ENCODE measurements at places on chromosomes 2 and 18. TPM values are rescaled to one million over a fixed set of nuclear protein-coding genes. Genes with fewer than 3 reads are reported as not detected.

DNA sequence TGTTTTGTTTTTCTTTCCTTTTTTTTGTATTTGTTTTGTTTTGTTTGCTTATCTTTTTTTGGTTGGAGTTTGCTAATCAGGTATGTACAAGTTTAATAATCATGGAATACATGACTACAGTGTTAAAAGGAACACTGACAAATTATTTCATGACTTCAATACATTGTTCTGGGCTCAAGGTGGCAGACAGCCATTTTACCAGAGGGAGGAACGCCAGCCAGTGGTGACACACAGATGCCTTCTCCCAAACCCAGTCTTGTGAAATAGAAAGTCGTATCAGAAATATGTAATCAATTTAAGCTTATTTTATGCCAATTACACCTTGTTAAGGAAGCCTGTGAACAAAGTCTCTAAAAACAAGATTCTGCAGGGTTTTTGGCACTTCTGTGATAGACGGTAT is 264.0 kb upstream of the EPHA4 start:
- H3K36me3 ChIP-seq = no peaks in the 10 kb centered on the region
- no peaks in the 10 kb centered on the region for H3K4me1 ChIP-seq
- H3K27ac ChIP-seq = no peak overlapping the region
- H3K27me3 ChIP-seq = no peaks in the 10 kb centered on the region

- no peaks in the 10 kb centered on the region for H3K36me3 ChIP-seq
- no peaks in the 10 kb centered on the region for H3K27me3 ChIP-seq
These were observed 34.3 kb upstream of the TXNDC2 start for GRCh38 chr18:9851511-9851910.

DNA sequence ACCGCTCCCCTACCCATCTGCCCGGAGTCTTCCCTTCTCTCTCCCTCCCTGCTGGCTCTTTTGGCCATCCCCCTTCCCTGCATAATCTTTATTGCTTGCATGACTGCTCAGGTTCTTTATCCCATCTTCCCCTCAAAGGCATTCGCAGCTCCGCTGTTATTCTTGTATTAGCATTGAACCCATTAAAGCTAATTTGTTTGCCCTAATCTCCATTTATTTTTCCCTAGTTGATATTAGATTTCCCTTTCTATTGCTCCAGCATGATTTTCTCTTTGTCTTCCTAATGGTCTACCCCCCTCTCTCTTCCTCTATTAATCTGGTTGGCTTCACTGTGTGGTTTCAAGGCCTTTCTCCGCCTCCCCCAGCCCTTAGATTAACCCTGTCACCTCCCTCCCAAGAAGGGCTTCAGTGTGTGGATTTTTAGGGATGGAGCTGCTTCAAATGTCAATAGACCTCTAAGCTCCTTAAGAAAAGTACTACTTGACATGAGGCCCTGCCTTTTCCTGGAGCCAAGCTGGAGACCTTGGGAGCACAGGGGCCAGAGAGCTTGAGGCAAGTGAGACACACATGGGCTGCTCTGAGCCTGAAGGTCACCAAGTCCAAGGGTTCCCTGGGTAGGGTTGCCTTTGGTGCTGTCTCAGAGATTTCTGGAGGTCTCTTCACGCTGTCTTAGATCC is 20.1 kb downstream of the PAX8 start:
- no peak overlapping the region for H3K4me3 ChIP-seq
- H3K27ac ChIP-seq = no peak overlapping the region
- no peaks in the 10 kb centered on the region for H3K27me3 ChIP-seq
- no peaks in the 10 kb centered on the region for H3K36me3 ChIP-seq
- H3K4me1 ChIP-seq = peaks cover 6% of the 10 kb centered on the region

GRCh38 chr2:127128445-127128904 is 21.5 kb upstream of the BIN1 start:
- H3K4me3 ChIP-seq = no peak overlapping the region
- H3K27me3 ChIP-seq = no peaks in the 10 kb centered on the region
- no peak overlapping the region for H3K27ac ChIP-seq
- no peak for DNase-seq

Gene VIT
- total RNA-seq = 9.1 TPM

DNA sequence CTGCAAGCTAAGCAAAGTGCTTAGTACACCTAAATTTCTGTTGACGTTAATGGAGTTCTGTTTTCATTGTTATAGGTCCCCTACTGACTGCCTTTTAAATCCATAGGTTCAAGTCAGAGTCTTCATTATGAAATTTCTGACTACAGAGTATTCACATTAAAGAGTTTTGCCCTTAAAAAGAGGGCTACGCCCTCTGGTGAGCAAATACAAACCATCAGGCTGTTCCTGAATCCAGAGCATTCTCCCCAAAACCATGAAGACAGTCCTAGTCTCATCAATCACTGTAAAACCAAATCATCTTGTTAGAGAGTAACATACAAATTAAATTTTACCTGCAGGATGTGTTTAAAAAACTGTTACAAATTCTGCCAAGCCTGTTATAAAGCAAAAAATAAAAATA is 1091.7 kb downstream of the TDRD15 start:
- DNase-seq = no peak
- H3K27me3 ChIP-seq = no peaks in the 10 kb centered on the region
- no peaks in the 10 kb centered on the region for H3K4me1 ChIP-seq
- H3K27ac ChIP-seq = no peak overlapping the region

GRCh38 chr18:67023059-67023458 is 419.2 kb upstream of the CDH19 start:
- no peak overlapping the region for H3K27ac ChIP-seq
- no peaks in the 10 kb centered on the region for H3K27me3 ChIP-seq
- no peaks in the 10 kb centered on the region for H3K4me1 ChIP-seq
- H3K36me3 ChIP-seq = no peaks in the 10 kb centered on the region
- no peak for DNase-seq

Gene FKBP7
- 3.9 TPM for total RNA-seq

- DNase-seq = no peak
- H3K4me3 ChIP-seq = no peak overlapping the region
- H3K4me1 ChIP-seq = no peaks in the 10 kb centered on the region
These were observed 1088.7 kb downstream of the SUCLG1 start for GRCh38 chr2:83370419-83370762.

GRCh38 chr2:9556121-9556743 is 602 bp upstream of the ADAM17 start:
- H3K36me3 ChIP-seq = no peaks in the 10 kb centered on the region
- peak overlapping the region; percentile 75 for H3K4me3 ChIP-seq
- no peaks in the 10 kb centered on the region for H3K27me3 ChIP-seq
- no peak for DNase-seq

GRCh38 chr2:158656492-158657229 is 138.5 kb upstream of the DAPL1 start:
- H3K36me3 ChIP-seq = peaks cover 18% of the 10 kb centered on the region
- no peak overlapping the region for H3K27ac ChIP-seq
- no peak for DNase-seq
- no peaks in the 10 kb centered on the region for H3K27me3 ChIP-seq
- no peaks in the 10 kb centered on the region for H3K4me1 ChIP-seq

DNA sequence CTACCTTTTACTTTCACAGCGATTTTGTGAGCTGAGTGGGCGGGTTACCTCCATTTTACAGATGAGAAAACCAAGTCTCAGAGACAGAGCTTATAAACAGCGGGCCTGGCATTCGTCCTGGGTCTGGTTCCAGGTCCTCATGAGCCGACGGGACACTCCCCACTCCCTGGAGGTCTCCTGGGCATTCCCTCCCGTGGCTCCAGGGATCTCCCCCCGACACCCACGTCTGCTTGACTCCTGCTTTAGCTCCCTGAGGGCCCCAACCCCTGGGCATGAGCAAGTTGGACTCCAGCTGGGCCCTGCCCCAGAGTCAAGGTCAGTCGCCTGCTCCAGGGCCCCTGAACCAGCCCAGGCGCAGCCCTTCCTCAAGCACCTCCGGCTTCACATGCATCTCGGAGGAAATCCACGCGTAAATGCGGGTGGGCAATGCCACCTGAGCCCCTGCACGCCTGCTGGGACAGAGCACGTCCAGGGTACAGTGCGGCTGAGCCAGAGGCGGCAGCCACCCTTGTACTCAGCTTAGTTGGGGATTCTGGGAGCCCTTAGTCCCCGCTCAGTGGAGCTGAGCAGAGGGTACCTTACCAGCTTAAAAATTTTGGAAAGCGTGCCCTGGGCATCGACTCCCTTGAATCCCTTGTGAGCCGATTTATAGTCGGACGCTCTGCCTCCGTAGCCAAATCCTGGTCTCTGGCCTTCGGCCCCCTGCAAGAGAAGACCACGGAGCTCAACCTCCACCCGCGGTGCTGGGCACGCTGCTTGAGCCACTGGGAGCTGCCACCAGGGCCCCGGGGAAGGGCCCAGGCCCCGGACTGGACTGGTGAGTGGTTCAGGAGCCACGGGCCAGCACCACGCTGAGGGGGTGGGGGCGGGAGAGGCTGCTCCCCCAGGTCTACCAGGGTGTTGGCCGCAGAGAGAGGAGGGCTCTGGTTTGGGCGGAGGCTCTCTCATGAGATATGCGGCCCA is 148.1 kb downstream of the MBP start:
- no peaks in the 10 kb centered on the region for H3K36me3 ChIP-seq
- H3K27me3 ChIP-seq = no peaks in the 10 kb centered on the region
- H3K4me3 ChIP-seq = no peak overlapping the region

DNA sequence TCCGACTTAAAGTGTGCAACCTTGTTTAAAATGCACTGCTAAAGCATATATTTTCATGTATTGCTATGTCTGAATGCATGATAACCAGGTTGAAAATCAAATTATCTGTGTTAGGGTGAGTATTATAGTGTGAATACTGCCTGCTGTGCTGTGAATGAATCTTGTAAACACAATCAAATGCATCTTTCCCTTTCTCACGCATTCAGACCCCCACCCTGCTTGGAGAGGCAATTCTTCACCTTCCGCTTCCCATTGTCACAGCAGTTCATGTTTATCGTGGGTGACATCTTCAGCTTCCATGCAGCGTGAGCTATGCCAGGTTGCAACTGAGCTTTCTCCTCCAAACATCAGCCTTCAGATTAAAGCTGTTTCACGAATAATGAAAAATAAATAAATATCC is 418.0 kb downstream of the MEIS1 start:
- no peaks in the 10 kb centered on the region for H3K27me3 ChIP-seq
- no peak overlapping the region for H3K27ac ChIP-seq
- no peaks in the 10 kb centered on the region for H3K36me3 ChIP-seq
- DNase-seq = no peak
- no peak overlapping the region for H3K4me3 ChIP-seq

Gene PSTPIP2
- 23.1 TPM for total RNA-seq

Gene BCS1L
- 30.3 TPM for total RNA-seq

- no peaks in the 10 kb centered on the region for H3K36me3 ChIP-seq
- peaks cover 24% of the 10 kb centered on the region for H3K4me1 ChIP-seq
- DNase-seq = no peak
- H3K27ac ChIP-seq = peak overlapping the region; percentile 38
- H3K27me3 ChIP-seq = no peaks in the 10 kb centered on the region
These were observed 72.4 kb upstream of the YWHAQ start for GRCh38 chr2:9703085-9703678.

Gene CDCA7
- 17.3 TPM for total RNA-seq

DNA sequence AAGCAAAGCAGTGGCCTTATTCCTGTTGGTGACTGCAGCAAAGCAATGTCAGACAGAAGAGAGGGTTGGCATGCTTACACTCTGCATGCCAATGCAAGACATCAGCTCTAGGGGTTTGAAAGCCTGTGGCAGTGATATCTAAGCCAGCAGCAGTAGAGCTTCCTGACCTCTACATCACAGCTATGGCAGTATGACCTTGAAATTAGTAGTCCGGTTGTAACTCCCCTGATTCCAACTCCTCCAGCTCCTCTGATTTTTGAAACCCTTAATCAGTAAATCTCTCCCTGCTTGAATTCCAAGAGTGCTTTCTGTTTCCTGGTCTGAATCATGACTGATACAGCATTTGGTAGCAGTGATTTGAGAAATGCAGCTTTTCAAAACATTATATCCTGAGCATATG is 60.0 kb upstream of the LRP1B start:
- DNase-seq = no peak
- no peak overlapping the region for H3K4me3 ChIP-seq
- H3K27ac ChIP-seq = no peak overlapping the region
- no peaks in the 10 kb centered on the region for H3K27me3 ChIP-seq

DNA sequence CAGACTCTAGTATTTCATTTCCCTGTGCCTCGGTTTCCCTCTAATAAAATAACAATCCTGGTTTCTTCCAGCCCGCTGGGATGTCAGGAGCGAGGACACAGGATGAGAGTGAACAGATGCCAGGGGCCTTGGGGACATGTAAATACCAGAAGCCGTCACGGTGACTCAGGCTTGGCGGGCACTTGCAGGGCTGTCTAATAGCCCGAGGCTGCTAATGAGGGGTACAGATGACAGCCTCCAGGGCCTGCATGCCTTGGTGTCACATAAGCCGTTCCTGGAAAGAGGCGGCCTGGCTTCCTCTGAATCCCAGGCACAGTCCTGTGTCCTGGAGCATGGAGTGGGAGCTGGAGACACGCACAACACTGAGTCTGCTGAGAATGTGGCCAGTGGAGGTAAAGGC is 28.2 kb downstream of the HS1BP3 start:
- H3K27me3 ChIP-seq = no peaks in the 10 kb centered on the region
- DNase-seq = peak; percentile 60
- peaks cover 43% of the 10 kb centered on the region for H3K4me1 ChIP-seq
- peaks cover 48% of the 10 kb centered on the region for H3K36me3 ChIP-seq

Gene RTP5
- total RNA-seq = not detected

GRCh38 chr18:72181241-72181764 is 362.8 kb downstream of the CBLN2 start:
- H3K4me3 ChIP-seq = no peak overlapping the region
- H3K27ac ChIP-seq = no peak overlapping the region
- H3K27me3 ChIP-seq = no peaks in the 10 kb centered on the region
- DNase-seq = no peak

Gene UXS1
- 61.3 TPM for total RNA-seq

GRCh38 chr18:23890589-23890988 is 124.0 kb upstream of the TTC39C start:
- DNase-seq = no peak
- peaks cover 40% of the 10 kb centered on the region for H3K36me3 ChIP-seq
- H3K27ac ChIP-seq = no peak overlapping the region
- no peak overlapping the region for H3K4me3 ChIP-seq
- H3K27me3 ChIP-seq = no peaks in the 10 kb centered on the region

Gene REG3G
- not detected for total RNA-seq

- H3K36me3 ChIP-seq = peaks cover 4% of the 10 kb centered on the region
- DNase-seq = no peak
- H3K27me3 ChIP-seq = no peaks in the 10 kb centered on the region
These were observed 119.9 kb downstream of the MYO1B start for GRCh38 chr2:191365089-191365488.

DNA sequence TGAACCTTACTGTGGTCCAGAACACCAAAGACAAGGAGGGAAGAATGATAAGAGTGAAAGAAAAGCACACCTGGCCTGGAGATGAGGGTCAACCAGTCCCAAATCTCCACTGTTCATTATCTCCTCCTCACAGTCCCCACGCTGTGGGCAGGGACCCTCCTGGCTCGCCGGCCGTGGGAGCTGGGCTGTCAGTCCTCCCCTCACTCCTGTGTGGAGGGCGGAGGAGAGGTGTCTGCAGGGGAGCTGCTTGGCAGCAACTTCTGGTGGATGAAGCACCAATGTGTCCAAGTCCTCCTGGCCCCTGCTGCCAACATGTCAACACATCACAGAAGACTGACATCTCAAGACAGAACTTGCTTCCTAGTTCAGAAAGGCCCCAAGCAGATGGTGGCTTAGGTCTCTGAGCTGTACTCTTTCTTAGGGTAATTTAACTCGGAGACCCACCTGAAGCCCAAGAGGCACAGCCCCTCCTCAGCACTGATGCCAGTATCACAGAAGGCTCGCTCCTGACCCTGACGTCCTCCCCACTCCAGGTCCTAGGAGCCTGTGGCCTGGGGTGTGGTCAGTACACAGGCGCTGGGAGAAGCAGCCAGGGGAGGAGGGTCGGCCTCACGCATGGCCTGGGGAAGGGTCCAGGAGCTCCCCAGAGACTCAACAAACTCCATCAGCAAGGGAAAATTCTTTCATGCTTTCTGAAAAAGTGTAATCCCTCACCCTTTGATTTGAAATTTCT is 54.5 kb downstream of the PARD6G start:
- H3K36me3 ChIP-seq = no peaks in the 10 kb centered on the region
- DNase-seq = no peak
- H3K27ac ChIP-seq = no peak overlapping the region
- H3K4me3 ChIP-seq = no peak overlapping the region
